ENCODE measurements at places on chromosomes 13 and 19.
A peak's percentile ranks its signal among the peaks of the same experiment; 100 is the strongest.

DNA sequence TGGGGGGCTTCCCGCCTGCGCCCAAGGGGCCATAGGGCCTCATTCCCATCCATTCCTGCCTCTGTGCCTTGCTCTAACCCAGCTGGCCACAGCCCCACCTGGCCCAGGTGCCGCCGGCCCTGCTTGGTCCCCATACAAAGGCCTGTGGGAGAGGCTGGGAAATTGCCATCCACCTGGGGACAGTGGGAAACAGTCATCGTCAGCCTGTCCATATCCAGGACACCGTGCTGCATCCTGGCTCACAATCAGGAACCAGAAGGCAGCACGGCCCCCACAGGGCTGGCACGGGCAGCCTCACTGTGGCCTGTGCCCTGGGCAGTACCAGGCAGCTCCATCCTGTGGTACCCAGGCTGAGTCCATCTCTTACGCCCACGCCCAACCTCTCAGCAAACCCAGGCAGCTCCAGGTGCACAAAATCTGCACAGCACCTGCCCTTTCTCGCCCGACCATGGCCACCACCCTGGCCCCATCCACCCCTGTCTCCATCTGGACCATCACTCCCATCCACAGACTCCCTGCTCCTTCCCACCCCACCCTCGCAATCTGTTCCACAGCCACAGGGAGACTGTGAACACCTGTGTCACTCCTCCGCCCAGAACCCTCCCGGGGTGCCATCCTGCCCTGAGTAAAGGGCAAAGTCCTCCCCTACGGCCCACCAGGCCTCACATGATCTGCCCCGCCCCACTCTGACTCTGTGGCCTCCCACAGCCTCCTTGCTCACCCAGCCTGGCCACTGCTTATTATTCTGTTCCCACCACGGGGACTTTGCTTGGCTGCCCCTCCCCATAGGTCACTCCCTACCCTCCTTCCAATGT lies 21.1 kb upstream of the FBXO27 start:
- DNase-seq: no peak

GRCh38 chr13:91369441-91369831 lies 21.9 kb downstream of the MIR17HG start:
- DNase-seq: no peak

DNA sequence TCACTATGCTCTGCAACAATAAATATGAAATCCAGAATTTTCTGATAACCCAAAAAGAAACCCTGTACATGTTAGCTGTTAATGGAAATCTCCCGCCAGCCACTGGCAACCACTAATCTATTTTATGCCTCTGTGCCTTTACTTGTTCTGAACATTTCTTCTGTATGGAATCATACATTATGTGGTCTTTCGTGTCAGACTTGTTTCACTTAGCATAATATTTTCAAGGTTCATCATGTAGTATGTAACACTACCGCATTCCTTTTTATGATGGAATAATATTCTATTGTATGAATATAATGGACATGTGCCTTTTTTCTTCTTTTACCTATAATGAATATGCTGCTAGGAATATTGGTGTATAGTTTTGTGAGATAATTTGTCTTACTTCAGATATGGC lies 1123.3 kb downstream of the EFNB2 start:
- DNase-seq: no peak

DNA sequence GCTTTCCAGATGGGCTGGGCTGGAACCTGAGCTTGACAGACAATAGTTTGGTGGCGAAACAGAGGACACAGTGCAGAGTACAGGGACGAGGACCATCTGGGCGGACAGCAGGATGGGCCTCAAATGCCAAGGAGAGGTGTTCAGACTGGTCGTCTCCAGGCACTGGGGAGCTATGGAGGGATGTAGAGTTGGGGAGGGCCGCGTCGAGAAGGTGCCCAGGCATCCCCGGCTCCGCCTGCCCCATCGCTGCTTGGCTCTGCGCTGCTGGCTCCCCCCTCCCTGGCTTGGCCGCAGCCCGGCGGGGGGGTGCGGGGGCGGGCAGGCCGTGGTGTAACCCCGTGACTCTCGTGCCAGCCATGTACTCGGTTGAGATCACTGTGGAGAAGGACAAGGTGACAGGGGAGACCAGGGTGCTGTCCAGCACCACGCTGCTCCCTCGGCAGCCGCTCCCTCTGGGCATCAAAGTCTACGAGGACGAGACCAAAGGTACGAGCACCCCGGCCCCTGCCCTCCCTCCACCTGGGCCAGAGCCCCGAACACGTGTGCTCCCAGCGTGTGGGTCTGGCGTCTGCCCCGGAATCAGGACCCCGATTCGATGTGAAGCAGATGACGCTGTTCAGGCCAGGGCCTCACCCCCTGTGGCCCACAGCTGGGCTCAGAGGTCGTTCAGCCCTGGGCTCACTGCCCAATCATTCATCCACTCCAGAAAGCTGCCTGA lies 10.8 kb upstream of the MISP start:
- DNase-seq: no peak

- DNase-seq: peak; percentile 12
These were observed at the start of gene SLITRK1 for GRCh38 chr13:83881917-83882605. Gene SLITRK1, minus strand, starts transcription at chr13:83882474. Its CDS starts 967 bp downstream, at chr13:83881507.

DNA sequence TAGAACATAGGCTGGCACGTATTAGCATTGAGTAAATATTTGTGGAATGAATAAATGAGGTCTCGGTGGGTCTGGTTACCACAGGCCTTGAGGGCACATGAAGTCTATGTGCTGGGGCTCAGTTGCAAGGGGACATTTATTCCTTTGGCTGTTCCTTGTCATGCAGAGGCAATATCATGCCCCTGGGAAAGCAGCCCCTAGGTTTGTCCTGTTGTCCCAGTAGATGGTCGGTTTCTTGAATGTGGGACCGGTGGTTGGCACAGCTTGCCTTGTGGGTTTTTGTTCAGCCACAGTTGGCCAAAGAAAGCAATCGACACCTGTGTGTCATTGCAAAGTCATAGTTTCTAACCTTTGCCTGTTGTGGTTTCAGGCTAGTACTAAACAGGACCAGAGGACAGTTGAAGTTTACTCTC lies 24.7 kb upstream of the GPR183 start:
- no peak for DNase-seq

DNA sequence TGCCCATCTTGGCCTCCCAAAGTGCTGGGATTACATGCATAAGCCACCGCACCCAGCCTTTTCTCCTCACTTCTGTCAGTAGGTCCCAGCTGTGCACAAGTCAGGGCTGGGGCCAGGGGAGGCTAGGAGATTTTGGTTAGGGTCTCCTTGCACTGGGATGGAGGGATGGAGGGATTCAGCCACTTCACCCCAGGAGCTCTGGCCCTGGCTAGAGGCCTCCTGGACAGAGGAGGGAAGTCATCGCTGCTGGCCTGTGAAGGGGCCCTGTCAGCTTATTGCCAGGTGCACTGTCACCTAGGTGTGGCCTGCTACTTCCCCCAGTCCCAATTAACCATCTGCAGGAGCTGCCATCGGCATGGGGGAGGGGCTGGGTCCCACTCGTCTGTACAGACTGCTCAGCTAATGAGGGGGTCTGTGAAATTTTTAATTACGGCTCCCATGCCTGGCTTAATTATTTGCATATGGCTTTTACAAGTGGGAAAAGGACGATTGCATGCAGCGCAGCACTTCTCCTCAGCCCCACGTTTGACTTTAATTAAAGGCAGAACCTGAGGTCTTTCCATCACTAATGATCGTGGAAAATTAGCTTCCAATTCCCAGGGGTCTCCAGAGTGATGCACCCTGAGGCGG lies 52.4 kb downstream of the CHST8 start:
- DNase-seq: no peak

DNA sequence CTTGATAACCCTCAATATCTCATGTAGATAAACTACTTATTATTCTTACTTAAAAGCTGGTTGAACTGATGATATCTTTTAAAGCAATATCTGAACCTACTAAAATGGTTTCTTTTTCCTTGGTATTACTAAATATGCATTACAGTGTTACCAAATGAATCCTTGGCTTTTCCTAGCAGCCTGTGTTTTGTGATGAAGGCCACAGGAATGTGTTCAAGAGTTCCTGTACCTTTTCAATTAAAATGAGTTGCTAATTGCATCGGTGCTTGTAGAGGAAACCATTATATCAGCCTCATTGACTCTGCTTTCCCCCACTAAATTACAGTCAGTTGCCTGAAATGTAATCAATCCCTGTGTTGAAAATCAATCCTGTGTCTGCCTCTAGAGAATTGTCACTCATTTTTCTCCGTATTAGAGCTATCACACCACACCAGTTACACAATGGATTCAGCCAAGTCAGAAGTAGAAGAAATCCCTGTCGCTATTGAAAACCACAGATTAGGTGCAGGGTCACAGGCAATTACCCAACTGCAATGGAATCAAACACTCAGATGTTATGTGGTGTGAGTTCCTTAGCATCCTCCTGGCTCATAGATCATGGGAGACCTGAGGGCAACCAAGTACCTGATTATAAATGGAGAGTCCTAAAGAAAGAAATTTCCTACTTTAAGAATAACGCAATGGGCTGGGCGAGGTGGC lies 13.3 kb downstream of the FAM216B start:
- DNase-seq: no peak

DNA sequence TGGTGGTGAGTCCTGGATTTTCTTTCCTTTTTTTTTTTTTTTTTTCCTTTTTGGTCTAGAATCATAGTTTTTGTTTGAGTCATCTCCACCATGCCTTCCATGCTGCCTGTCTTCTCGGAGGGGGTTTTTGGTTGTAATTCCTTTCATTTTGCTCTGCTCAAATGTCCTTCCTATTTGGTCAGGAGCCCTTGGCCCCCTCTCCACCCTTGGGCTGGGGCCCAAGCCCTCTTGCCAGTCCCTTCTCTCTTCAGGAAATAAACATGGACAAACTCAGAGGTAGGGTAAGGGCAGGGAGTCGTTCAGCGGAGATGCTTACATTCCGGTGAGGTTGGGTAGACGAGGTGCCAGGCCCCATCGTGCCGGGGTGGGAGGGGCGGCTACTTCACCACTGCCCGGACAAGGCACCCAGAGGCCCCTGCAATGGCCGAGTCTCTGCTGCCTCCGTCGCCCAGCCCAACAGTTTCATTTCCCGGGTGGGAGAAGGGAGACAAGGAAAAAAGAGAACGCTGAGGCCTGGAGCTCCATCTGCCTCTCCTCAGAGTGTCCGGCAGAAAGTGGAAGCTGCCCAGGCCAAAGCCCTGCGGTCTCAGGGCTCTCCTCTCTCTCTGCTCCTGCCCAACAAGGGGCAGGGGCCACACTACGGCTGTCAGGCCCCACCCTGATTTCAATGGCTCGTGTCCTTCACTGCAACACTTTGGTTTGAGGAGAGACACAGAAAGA lies 12.7 kb downstream of the ZNF574 start:
- no peak for DNase-seq

DNA sequence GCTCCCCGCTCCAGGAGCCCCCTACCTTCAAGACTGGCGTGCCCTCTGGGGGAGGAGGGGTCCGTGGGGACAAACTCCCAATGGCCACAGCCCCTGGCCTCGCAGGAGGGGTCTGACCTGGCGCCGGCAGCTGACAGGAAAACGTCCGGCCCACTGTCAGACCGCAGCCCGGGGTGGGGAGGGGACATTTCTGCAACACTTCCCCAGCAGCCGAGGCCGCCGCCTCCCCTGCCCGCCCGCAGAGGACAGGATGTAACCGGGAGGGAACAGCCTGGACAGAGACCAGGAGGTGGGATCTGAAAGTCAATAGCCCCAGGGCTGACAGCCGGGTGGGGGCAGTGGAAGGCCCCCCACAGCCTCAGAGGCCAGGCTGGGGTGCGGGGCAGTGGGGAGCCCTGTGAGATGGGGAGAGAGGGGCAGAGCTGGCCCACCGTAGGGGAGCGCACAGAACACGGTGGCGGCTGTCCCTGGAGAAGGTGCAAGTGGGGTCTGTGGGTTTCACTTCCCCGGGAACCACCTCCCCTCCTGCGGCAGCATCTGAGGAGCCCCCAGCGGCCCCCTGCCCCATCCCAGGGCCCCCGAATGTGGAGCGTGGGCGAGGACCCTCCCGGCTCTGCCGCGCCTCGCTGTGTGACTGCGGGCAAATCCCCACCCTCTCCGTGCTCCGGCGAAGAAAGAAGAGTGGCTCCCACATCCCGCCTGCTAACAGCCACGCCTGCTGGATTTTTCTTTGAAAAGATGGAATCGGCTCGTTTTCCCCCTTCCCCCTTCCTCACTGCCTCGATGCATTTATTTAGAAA lies at the start of gene PEAK3:
PEAK3 (minus strand) TSS at position 114 of the 800 bp plus-strand sequence. CDS start 1,244 bp downstream, outside the sequence.
- no peak for DNase-seq

- no peak for DNase-seq
These were observed 303.6 kb upstream of the ZNF507 start for GRCh38 chr19:32041681-32042292.

- DNase-seq: no peak
These were observed 16.9 kb downstream of the MED26 start for GRCh38 chr19:16611121-16611520.

DNA sequence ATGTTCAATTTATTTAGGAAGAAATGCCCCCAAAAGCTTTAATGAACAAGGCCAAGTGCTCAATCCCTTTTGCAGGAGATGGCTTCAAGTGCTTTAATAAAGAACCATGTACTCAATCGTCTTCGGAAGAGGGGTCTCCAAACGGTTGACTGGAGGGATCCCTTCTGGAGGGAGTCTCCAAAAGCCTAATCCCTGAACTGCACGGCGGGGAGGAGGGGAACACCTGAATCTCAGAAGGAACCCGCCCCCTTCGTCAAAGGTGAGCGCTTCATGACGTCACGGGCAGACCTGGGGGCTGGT lies 505 bp downstream of the PAF1 start:
- DNase-seq: no peak

DNA sequence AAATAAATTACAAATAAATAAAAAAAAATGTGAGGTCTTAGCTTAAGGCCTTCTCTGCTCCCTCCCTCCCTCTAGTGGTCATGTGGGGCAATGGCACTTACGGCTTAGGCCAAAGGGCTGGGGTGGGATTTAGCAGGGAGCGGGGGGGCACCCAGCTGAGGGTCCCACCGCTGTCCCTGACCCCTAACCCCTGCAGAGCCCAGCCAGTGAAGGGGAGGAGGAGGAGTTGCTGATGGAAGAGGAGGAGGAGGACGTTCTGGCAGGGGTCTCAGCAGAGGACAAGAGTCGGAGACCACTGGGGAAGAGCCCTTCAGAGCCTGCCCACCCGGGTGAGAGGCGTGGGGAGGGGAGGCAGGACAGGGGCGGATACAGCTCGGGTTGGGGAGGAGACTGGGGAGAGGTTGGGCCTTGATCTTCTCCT lies 9.3 kb downstream of the MPND start:
- peak; percentile 36 for DNase-seq

- DNase-seq: no peak
These were observed 84.3 kb upstream of the UBL3 start for GRCh38 chr13:29934531-29935308.

- DNase-seq: no peak
These were observed 954 bp upstream of the STK24 start for GRCh38 chr13:98577836-98578285.

GRCh38 chr13:37134411-37135041 lies 29.1 kb upstream of the CSNK1A1L start:
- no peak for DNase-seq

GRCh38 chr19:10817291-10818038 lies 18.5 kb downstream of the TMED1 start:
- DNase-seq: no peak

DNA sequence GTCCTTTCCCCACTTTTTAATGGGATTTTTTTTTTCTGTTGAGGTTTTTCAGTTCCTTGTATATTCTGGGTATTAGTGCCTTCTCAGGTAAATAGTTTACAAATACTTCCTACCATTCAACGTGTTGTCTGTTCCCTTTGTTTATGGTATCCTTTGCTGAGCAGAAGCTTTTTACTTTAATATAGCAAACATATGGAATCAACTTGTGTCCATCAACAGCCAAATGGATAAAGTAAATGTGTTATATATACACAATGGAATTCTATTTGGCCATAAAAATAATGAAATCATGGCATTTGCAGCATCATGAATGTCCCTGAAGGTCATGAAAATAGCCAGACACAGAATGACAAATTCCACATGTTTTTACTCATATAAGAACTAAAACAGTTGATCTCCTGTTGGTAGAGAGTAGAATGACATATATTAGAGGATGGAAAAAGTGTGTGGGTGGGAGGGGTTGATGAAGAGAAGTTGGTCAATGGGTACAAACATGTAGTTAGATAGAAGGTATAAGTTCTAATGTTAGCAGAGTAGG lies 500.8 kb downstream of the SLITRK6 start:
- DNase-seq: no peak

All from NCI-H460 (cell line).